Psoas muscle (tissue), 8 donors: ENCODE measurements at places on chromosomes 11 and 22.

GRCh38 chr11:73380897-73381410 lies 4.8 kb downstream of the RELT start:
- DNase-seq: no peak

DNA sequence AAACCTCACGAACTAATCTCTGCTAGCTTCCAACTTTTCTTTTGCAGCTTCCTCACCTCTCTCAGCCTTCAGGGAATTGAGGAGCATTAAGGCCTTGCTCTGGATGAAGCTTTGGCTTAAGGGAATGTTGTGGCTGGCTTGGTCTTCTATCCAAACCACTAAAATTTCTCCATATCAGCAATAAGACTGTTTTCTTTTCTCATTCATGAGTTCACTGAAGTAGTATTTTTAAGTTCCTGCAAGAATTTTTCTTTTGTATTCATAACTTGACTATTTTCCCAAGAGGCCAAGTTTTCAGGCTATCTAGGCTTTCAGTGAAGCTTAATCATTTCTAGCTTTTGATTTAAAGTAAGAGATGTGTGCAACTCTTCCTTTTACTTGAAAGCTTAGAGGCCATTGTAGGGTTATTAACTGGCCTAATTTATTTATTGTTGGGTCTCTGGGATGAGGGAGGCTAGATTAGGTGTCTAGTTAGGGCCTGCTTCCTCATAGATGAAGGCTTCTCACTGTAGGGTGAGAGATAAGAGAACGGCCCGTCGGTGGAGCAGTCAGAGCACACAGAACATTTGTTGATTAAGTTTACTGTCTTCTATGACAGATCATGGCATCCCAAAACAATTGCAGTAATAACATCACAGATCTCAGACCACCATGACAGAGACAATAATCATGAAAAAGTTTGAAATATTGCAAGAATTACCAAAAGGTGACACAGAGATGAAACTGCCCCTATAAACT lies 33.2 kb downstream of the CSF2RB start:
- DNase-seq: no peak

GRCh38 chr11:108622341-108622740 lies 28.8 kb upstream of the EXPH5 start:
- DNase-seq: no peak

DNA sequence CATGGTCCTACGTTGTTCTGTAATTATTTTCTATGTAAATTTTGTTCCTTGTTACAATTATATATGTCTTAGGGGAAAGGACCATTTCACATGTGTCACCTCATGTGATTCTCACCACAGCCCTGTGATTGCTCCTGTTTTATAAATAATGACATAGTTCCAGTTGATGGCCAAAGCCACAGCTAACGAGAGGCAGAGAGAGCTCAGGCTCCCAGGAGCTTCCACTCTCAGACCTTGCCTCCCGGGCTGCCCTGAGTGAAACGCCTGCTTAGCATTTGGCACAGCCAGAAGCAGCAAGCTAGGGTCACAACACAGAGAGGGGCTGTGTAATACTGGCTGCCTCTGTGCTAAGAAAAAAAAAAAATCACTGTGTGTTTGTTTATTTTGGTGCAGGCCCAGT lies 5.9 kb downstream of the TMEM121B start:
- no peak for DNase-seq

GRCh38 chr11:72069787-72070251 lies 10.5 kb downstream of the NUMA1 start:
- peak; percentile 91 for DNase-seq

- peak; percentile 55 for DNase-seq
These were observed 13.7 kb downstream of the ARHGEF17 start for GRCh38 chr11:73321604-73322381.

DNA sequence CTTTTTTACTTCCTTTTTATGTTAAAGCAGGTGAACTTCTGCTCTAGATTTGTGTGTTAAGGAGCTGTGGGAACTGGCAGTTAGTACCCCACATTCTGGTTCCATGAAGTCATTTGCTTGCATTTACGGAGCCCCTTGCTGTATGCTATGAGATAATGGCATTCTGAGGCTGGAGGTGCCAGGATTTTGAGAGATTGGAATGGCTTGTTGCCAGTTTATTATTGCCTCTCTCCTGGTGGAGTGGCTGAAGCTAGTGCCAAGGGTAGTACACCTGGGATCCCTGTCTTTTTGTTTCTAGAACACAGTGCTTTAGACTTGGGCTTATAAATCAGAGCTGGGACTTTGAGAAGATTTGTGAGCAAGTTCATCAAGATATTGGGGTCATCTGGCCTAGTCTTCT lies 73.8 kb downstream of the STIM1 start:
- DNase-seq: no peak

- DNase-seq: no peak
These were observed 1.1 kb upstream of the FADS2 start for GRCh38 chr11:61826930-61827570.

- no peak for DNase-seq
These were observed 9.2 kb downstream of the LRRC74B start for GRCh38 chr22:21054714-21055563.

DNA sequence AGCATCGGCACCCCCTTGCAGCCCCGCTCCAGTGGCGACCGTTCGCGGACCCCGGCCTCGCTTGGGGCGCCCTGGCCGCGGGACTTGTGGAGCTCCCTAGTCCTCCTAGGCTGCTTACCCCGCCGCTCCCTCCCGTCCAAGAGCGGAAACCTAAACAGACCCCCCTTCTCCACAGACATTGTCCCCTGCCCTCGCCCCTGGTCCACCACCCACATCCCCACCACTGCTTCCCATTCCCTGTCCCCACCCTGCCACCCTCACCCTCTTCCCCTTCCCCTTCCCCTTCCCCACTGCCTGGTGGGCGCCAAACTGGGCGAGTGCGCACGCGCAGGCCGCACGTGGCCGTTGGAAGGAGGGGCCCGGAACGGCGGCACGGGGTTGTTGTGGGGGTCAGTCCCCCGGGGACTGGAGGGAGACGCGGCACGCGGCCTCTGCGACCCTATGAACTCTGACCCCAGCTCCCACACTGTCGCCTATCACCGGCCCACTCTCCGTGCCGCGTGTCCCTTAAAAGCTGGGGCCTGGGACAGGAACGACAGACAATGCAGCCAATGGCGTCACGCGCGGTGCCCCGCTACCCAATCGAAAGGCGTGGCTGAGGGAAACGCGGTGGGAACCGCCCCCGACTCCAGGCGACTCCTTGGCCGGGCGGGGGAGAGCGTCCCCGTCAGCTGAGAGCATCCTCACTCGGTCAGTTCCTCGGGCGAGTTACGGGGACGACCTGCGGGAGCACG lies at the start of gene SNX32:
TSS of gene SNX32 (plus strand) at position 667 of the 734 bp plus-strand sequence. CDS start 103 bp downstream, outside the sequence.
- DNase-seq: peak; percentile 97

GRCh38 chr11:11157185-11157584 lies 195.9 kb downstream of the CSNK2A3 start:
- DNase-seq: no peak

GRCh38 chr22:37636186-37636948 lies 3.1 kb upstream of the SH3BP1 start:
- DNase-seq: no peak

- peak; percentile 78 for DNase-seq
These were observed 19.5 kb upstream of the WNT7B start for GRCh38 chr22:45996241-45997076.
